ENCODE measurements at places on chromosomes 3 and 15.
A peak's percentile ranks its signal among the peaks of the same experiment; 100 is the strongest.

DNA sequence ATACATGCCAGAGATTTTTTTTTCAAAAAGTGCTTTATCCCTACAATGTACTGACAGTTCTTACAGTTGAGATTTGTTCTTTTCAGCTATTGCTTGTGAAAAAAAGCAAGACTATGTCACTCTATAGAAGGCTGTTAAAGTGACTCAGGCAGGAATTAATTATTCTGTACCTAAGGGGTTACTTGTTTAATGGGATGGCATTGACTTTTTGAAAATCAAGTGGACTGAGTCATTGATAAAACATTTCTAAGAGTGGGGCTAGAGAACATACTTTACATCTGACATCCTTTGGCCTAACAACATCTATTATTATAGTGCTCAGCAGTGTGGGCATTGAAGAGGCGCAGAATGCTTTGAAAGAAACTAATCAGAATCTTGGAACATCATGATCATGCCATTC lies 34.3 kb downstream of the INTS14 start:
- no peak for DNase-seq

GRCh38 chr3:38047896-38048295 lies 8.9 kb downstream of the DLEC1 start:
- DNase-seq: no peak

GRCh38 chr15:60408463-60408981 lies 10.7 kb upstream of the ANXA2 start:
- DNase-seq: no peak

- no peak for DNase-seq
Observed at GRCh38 chr3:4583416-4583815, 90.3 kb downstream of the ITPR1 start.

DNA sequence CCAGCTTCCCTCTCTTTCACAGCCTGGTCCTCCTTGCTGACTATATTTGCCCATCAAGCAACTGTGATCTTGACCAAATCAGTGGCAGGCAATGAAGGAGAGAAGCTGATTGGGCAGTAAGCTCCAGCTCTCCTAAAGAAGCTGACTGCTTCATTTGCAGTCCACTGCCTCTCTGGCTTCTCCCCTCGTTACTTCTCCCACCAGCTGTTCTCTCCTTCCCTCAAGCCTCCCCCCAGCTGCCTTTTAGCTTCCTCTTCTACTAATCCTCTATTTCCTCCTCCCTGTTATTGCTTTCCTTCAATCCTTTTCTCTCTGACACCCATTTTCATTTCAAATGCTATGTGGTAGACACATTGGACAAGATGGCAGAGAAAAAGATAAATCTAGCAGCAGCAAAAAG lies 474.7 kb upstream of the UBE2E2 start:
- DNase-seq: no peak

GRCh38 chr3:100880072-100880471 lies 113.1 kb downstream of the ABI3BP start:
- no peak for DNase-seq

GRCh38 chr3:105691633-105692032 lies 177.2 kb downstream of the CBLB start:
- no peak for DNase-seq

DNA sequence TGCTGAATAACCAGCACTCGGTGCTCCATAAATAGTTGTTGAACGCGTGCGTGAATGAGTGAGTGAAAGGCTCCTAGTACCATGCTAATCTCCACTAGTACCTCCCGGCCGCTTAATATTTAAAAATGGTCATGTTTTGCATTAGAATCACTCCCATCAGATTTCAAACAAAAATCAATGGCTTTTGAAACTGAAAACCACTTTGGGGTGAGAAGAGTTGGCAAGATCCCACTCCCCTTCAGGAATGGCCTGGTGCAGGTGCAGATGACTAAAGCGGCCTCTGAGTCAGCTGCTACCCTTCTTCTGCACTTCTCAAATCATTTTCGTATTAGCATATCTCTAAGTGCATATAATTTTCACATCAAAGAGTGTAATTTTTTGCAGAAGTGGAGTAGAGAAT lies 425.3 kb upstream of the PROK2 start:
- DNase-seq: no peak

DNA sequence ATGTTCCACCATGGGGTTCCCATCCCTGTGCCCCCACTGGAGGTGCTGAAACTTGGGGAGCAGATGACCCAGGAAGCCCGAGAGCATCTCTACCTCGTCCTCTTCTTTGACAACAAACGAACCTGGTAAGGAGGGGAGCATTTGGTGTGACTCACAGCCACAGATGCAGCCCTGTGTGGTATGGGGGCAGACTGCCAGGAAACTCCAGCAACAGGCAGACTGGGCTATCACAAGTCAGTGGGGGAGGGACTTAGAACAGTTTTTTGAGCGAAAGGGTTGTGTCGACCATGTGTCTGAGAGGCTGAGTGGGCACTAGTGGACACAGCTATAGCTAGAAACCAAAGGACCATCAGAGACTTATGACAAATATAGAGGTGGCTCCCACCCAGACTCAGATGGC lies 3.4 kb upstream of the OGG1 start:
- no peak for DNase-seq

GRCh38 chr3:154244644-154245043 lies 79.6 kb downstream of the DHX36 start:
- no peak for DNase-seq

DNA sequence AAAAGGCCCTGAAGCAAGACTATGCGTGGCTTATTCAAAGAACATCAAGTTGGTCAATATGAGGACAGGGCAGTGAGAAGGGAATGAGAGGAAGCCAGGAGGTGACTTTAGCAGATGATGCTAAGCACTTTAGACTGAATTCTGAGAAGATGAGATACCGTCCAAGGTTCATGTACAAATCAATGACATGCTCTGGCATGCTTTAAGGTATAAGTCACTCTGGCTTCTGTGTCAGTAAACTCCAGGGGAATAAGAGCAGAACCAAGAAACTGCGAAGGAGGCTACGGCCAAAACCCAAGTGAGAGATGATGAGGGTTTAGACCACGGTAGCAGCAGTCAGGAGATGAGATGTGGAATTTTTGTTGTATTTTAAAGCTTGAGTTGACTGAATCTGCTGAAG lies 8.9 kb upstream of the CCDC50 start:
- DNase-seq: no peak

DNA sequence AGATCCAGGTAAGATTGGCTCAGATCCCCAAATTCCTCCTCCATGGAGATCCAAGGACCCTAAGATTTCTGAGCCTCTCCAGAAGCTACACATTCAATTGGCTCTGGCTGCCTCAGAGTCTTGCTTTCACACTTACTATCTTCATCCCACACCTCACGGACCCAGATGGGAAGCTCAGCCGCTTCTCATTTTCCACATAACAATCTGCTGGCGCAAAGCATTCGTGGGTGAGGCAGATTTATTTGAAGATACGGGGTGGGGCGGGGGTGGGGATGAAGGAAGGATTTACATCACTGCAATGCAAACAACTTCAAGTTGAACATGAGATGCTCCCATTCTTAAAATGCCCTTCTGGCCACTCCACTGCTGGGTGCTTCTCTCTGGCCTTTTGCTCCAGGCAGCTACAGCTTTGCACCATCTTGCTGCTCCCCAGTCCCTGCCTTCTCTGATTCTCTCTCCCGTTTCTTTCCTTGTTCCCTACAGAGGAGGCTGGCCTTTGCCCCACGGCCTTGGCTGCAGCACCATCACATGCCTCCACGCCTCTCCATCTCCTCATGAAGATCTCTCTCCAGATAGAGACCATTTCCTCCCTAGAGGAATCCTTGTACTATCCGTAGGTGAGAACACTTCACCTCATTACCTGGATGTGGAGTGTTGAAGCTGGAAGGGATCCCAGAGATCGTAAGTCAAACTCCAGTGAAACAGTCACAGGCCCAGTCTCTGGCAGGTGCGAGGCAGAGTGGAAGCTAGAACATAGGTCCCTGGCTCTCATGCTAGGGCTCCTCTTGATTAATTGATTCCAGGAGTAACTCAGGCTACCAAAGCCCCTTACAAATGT lies 175.9 kb downstream of the RPLP1 start:
- DNase-seq: no peak

DNA sequence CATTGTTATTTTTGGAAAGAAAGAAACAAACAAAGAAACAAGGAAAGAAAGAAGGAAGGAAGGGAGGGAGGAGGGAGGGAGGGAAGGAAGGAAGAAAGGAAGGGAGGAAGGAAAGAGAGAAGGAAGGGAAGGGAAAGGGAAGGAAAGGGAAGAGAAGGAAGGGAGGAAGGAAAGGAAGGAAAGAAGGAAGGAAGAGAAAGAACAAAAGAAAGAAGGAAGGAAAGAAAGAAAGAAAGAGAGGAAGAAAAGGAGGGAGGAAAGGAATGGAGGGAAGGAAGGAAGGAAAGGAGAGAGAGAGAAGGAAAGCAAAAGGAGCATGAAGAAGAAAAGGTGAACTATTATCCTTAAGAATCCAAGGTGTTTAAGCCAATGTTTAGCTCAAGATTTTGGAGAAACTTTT lies 262.7 kb upstream of the STT3B start:
- DNase-seq: no peak

DNA sequence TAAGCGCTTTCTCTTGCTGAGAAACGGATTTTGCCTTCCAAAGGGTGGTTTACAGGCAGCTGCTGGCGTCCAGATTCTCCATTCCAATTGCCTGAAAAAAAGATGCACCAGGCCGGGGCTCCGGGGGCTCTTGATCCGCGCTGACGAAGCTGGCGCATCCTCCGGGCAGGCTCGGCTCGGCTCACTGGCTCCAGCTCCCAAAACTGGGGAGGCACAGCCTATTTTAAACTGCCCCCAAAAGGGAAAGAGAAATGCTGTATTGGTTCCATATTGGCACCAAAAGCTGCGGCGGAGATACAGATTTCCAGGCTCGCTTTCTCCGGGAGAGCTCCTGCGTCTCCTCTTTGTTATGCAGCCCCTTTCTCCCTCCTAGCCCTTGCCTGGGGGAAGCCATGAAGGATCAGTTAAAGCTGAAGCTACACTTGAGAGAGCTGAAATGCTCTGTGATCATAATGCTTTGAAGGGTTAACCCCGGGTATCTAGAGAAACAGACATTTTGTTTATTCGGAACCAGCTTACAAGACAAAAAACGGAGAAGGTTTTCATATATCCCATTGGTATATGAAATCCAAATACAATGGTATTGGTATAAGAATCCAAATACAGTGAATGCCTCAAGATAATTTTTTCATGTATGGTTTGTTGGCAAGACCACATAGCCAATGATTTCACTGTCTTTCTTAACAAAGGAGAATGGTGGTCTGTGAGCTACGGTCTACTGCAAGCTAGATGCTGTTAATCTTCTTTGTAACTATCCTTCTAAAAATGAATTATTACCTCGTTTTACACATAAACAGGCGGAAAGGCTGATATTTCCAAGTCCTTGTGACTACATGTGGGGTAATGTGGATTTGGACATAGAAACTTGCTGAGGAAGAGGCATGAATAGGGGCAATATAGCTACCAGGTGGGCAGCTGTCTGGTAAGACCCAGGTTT lies 693 bp downstream of the CD200 start:
- peak; percentile 5 for DNase-seq

DNA sequence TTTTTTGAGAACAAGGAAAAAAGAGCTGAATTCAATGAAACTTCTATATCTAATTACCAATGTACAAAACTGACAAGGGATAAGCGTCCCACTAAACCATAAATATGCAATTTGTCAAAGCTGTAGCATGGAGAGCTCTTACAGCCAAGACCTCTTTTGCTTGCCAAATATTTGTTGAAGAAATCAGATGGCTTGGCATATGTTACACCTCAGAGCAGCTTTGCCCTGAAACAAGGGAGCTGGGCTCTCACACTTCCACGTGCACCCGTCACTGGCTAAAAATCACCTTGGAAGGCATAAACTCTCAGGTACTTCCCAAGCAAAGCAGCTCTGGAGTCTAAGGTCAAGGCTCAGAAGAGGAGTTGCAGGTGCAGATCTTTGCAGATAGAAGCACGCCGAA lies 324.7 kb upstream of the SLCO3A1 start:
- no peak for DNase-seq

DNA sequence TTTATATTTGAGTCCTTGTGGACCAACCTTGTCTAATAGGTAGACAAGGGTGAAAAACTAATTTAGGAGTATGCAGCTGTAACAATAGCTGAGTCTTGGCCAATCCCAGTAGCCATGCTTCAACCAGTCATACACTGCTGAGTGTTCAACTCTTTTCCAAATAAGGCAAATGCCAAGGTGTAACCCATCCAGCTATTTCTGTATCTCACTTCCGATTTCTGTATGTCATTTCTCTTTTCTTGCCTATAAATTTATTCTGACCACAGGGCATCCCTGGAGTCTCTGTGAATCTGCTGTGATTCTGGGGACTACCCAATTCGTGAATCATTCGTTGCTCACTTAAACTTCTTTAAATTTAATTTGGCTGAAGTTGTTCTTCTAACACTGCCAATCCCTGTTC lies 93.2 kb downstream of the MAGI1 start:
- no peak for DNase-seq

GRCh38 chr3:114111060-114111770 lies 54.7 kb downstream of the QTRT2 start:
- no peak for DNase-seq

DNA sequence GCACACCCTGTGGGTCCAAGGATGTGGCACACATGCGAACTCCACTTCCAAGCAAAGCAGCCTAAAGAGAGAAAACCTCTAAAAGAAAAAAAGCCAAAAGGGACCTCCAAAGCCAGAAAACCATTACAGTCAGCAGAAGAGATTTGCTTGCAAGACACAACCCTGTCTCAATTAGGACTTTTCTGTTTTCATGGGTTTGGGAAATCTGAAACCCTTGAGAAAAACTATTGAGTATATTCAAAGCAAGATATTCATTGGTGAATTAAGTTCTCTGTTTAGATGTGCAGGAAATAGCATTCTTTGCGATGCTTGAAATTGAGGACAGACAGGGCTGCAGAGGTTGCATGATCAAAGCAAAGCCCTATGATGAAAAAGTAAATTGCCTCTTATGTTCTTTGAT lies 10.2 kb upstream of the LDHAL6B start:
- DNase-seq: no peak

DNA sequence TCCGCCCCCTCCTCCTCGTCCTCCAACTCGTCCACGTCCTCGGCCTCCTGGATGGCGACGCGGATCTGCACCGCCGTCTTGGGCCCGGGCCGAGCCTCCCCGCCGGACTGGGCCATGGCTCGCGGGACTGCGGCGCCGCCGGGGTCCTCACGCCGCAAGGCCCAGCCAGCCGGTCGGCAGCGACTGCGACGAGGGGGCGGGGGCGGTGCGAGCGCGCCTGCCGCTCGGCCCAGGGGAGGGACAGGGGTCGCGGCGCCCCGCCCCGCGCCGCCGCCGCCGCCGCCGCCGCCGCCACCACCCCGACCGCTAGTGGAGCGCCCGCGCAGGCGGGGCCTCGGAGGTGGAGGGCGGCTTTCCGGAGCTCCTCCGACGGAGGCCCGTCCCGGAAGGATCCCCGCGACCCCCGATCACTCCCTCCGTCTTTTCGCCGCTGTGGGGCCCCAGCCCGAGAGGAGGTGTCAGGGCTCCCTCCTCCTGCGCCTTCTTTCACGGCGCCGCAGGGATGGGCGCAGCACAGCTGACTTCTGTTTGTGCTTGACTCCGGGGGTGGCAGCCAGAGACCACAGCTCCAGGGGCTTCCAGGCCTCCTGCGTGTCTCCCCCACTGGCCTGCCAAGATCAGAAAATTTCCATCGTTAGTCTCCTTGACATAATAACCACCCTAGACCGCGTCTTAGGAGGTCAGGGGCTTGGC lies at the start of gene LARP6:
TSS of gene LARP6 (minus strand) at position 185 of the 693 bp plus-strand sequence. CDS start at position 116, 69 bp downstream.
- no peak for DNase-seq

GRCh38 chr3:65915477-65915876 lies 123.2 kb downstream of the MAGI1 start:
- no peak for DNase-seq
